Naive thymus-derived CD4-positive, alpha-beta T cell (primary cell): ENCODE measurements at places on chromosomes 1 and 21.

- no peak for DNase-seq
These were observed 32.3 kb upstream of the AGO1 start for GRCh38 chr1:35850716-35851115.

DNA sequence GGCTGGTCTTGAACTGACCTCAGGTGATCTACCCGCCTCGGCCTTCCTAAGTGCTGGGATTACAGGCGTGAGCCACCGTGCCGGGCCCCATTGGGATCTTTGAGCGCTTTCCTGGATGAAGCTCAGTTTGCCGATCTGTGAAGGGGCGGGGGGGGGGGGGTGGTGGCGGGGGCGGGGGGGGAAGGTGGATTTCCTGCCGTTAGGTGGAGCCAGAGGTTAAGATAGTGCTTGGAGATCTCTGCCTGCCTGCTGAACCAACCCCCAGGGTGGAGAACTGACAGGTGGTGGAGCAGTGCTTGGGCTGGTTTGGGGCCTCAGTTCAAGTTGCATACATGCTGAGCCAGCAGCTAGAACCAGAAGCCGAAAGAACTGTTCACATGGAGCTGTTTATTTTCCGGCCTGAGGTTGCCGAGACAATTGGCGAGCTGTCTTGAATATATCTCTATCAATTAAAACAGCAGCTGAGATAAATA is 1.7 kb downstream of the TMCC2 start:
- DNase-seq = peak; percentile 57

- DNase-seq = no peak
These were observed 24.8 kb downstream of the TNFRSF8 start for GRCh38 chr1:12087797-12088314.

DNA sequence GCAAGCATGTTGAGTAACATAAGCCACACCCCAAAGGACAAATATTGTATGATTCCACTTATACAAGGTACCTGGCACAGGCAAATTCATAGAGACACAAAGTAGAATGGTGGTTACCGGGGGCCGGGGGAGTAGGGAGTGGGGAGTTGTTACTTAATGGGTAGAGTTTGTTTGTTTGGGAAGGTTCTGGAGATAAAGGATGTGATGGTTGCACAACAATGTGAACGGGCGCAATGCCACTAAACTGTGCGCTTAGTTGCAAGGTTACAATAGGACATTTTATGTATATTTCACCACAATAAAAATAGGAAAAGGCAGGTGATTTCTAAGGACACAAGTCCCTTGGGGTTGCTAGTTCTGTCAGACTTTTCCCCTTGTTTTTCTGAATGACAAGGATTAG is 516.6 kb downstream of the KIF26B start:
- no peak for DNase-seq

- no peak for DNase-seq
These were observed 138.9 kb upstream of the HNRNPU start for GRCh38 chr1:245003246-245003645.
